ENCODE measurements at places on chromosomes 6 and 20.

DNA sequence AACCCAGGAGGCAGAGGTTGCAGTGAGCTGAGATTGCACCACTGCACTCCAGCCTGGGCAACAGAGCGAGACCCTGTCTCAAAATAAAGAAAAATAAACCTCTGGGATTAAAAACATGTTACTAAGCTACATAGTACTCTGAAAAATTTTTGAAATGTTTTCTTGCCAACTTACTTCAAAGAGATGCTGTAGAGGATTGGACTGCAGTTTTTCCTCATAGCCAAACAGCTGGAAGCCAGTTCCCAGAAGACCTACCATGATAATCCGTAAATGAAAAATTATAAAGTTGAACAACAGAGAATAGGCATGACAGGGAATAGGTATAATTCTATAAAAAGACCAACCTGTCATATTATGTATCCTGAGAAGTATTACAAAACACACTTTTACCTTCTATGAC lies 48.0 kb downstream of the RARS2 start:
- no peak for DNase-seq

DNA sequence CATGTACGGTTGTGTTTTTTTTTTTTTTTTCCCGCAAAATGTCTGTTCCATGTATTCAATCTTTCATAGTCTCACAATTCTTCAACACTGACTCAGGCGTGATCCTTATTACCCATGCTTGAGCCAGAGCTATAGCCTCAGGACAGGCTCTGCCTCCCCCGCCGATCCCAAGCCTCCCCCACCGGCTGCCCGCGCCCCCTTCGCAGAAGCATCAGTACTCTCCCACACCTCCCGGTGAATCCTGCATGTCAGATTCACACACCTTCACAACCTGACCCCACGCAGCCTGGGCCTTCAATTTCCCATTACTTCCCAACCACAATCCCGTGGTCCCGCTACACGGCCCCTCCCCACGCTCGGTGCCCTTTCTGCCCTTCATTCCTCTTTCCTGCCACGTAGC lies 401.5 kb upstream of the JARID2 start:
- DNase-seq: no peak

DNA sequence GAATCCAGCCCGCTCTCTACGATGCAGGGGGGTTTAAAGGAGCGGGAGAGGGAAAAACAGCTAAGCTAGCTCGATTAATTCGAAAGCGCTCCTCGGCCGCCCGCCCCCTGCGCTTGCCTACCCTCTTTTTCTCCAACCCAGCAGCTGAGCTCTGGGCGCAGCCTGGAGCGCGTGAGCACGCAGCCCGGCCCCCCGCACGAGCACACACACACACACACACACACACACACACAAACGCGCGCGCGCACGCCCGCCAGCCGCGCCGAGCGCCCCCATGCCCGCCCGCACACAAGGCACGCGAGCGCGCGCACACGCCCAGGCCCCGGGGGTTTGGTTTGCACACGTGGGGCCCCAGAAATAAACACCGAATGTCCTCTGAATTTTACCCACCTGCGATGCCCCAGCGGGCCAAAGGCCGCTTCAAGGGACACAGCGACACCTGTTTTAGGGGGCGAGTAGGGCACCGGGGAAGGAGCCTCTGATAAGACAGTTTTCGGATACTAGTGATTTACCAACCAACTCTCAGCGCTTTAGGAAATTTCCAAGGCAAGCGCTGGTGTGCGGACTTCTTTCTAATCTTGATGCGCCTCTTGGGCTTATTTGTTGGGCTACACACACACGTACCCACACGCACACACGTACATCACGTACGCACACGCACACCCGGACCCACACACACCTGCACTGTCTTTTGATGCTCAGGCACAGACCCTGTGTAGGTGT lies 802 bp upstream of the NRN1 start:
- no peak for DNase-seq

DNA sequence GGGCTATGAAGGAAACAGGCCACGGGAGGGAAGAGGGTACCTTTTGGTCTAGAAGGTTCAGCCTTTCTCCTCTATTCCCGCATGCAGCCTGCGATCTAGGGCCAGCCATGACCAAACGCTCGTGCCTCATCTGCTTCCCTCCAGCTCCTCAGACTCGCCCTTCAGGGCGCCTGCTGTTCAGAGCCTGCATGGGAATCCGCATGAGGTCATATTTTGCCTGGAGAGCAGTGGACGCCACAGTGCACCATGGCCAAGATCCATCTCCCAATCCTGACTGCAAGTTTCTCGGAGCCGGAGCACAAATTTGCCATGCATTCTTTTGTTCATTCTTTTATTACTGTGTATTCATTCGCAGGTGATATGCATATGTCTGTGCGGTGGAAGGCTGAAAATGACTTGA lies 608.1 kb downstream of the QKI start:
- no peak for DNase-seq

DNA sequence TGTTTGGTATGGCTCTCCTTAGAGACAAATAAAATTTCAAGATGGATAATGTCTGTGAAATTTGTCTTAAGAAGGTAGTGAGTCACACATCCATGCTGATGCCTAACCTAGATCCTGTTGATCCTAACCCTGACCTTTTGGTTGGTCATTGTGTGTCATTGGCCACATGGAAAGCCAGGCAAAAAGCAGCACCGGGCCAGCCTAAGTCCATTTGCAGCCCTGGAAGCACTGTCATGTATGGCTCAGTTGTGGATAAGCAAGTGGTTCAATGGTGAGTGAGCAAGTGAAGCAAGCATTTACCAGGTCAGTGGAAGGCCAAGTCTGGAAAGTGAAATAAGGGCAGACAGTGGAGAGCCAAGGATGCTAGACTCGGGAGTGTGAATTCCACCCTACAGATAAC lies 12.1 kb upstream of the XRN2 start:
- DNase-seq: no peak

GRCh38 chr20:63125838-63126601 lies 89.9 kb downstream of the YTHDF1 start:
- no peak for DNase-seq

GRCh38 chr20:54633374-54634355 lies 158.3 kb downstream of the DOK5 start:
- peak; percentile 62 for DNase-seq

GRCh38 chr20:63290677-63291472 lies 2.1 kb upstream of the COL20A1 start:
- peak; percentile 61 for DNase-seq

DNA sequence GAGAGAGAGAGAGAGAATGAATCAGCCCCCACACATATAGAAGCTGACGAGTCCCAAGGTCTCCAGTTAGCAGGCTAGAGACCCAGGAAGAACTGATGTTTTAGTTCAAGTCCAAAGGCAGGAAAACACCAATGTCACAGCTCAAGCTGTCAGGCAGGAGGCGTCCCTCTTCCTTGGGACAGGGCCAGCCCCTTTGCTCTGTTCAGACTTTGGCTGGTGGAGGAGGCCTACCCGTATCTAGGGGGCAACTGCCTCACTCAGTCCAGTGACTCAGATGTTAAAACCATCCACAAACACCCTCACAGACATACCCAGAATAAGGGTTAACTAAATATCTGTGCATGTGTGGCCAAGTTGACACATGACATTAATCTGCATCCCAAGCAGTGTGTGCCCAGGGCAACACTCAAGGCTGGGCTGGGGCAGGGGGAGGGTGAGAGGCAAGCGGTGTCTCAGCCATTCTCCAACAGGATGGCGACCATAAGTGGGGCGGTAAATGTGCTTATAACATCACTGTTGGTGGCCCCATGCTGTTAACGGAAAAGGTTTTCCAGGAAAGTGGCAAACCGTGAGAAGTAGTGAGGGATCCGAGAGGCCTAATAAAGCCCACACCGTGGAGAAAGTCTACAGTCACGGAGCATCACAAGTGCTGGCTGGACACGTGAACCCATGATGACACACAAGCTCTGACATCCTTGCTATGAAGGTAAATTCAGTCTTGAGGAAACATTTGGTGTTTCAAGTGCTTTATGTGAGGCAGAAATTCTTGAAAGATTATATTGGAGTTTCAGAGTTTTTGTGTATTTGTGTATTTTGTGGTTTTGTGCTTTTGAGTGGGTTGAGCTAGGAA lies 28.1 kb downstream of the RAMACL start:
- DNase-seq: no peak

GRCh38 chr6:53956068-53956711 lies 155.1 kb upstream of the MLIP start:
- DNase-seq: no peak

DNA sequence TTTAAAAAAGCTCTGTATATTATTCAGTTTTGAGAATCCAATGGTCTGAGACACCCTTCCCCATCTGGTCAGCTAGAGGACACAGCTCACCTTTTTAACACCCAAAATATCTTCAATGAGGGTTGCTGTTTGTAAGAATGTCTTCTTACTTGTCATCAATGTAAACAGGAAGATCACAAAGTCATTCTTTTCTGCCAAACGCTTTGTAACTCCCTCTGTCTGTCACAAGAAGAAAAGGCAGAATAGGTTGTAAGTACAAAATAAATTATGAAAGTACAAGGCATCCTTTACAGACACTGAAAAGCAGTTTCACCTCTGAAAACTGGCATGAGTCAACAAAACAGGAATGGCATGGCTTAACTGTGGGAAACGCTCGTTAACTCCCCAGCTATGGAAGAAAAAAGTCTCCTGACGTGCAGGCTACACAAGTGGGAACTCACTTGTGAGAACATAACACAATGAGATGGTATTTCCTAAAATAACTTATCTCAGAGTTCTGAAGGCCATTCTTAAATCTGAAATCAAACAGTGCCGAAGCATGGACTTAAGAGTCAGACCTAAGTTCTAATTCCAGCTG lies 42.7 kb downstream of the TRPC4AP start:
- DNase-seq: no peak

DNA sequence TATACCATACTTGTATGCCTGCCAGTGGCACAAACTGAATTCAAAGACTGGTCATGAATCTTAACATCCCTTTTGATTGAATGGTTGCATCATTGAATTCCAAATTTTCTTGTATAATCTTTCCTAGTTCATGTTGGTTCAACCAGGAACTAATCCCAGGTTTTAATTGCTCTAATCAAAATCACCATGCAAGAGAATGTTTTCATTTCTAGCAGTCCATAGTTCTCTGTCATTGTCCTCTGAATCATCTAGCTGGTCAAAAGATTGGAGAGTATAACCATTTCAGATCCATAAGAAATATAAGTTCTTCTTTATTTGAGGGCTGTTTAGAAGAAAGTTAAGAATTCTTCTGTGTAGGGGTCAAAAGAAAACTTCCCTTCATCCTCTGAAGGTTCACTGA lies 57.2 kb downstream of the ZNF292 start:
- no peak for DNase-seq

DNA sequence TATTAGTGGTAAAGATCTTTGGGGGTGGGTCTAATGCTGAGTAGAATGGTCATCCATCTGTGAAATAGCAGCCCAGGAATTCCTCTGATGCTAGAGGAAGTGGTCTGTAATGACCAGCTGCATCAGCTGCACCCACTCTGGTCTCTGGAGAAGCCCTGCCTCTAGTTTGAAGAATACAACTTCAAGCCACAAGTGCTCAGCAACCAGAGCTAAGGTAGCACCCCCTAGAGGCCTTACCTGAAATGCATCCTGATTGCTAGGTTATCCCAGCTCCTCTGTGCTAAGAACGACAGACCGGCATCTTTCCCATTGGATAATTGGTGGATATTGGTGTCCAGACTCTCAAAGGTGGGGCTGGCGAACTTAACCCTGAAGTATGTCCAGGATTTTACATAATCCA lies 58.2 kb downstream of the DNAH8 start:
- DNase-seq: no peak

- DNase-seq: no peak
Observed at GRCh38 chr20:46123482-46124245, 5.5 kb downstream of the CD40 start.

DNA sequence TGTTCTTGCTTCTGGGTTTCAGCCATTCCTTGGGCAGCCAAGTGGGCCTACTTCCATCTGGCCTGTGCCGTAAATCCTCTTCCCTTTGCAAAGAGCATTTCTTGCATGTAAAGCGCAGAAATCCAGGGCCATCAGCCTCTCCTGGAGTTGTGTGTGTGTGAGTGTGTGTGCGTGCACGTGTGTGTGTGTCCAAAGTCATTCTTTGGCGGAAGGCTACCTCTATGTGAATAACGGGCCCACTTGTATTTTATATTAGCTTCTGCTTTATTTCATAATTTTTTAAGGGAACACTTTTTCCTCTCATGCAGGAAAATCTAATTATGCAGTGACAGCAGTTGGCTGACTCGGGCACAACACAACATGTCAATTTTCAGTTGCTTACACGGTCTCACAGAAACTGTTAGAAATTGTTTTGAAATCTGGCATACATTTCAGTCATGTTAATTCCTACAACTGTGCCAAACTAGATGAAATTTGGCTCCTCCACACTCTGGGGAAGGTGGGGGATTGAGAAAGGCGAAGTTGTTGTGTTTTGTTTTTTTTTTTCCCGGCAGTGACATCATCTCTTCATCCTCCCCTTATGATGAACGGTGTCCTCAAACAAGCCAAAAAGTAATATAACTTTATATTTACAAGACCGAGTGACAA lies 223.7 kb upstream of the TSHZ2 start:
- DNase-seq: no peak

- no peak for DNase-seq
Observed at GRCh38 chr20:54167909-54168872, 5.6 kb downstream of the CYP24A1 start.

DNA sequence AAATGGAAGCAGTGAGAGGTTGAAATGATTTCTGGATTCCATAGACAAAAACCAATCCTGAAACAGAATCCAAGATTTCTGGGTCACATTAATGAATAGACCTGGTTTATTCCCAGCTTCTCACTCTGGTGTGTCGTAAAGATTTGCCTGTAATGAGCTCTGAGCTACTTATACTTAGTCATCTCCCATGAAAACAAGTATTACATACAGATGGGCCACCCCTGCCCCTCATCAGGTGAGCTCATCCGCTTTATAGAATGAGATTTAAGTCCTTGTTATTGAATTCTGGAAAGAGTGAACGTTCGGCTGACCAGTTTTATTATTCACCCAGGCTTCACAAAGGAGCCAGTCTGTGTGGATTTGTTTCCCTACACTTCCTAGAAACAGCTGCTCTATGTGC lies 47.1 kb upstream of the TMEM181 start:
- DNase-seq: no peak

- no peak for DNase-seq
Observed at GRCh38 chr6:143055213-143055612, 5.5 kb upstream of the AIG1 start.

GRCh38 chr6:154909311-154909710 lies 85.8 kb upstream of the TIAM2 start:
- DNase-seq: no peak

GRCh38 chr6:157133856-157134255 lies 189.5 kb downstream of the TMEM242 start:
- DNase-seq: no peak

GRCh38 chr6:11730641-11731040 lies 48.0 kb downstream of the ADTRP start:
- DNase-seq: peak; percentile 61

GRCh38 chr20:54194724-54195438 lies 13.0 kb upstream of the PFDN4 start:
- DNase-seq: no peak

- DNase-seq: no peak
Observed at GRCh38 chr6:154197196-154197860, 158.3 kb downstream of the OPRM1 start.

- DNase-seq: no peak
Observed at GRCh38 chr20:6784210-6784631, 16.7 kb downstream of the BMP2 start.

GRCh38 chr6:160348223-160349019 lies at the start of gene SLC22A3:
Gene SLC22A3 (plus strand): TSS chr6:160348378. CDS start chr6:160348420, 42 bp downstream.
- no peak for DNase-seq

GRCh38 chr6:89938014-89938413 lies 43.7 kb downstream of the GJA10 start:
- no peak for DNase-seq

Measured in GM06990 (cell line).